ENCODE measurements at places on chromosomes 2 and 18.

GRCh38 chr2:166485558-166486178 lies 8.4 kb downstream of the SCN7A start:
- no peak for DNase-seq

DNA sequence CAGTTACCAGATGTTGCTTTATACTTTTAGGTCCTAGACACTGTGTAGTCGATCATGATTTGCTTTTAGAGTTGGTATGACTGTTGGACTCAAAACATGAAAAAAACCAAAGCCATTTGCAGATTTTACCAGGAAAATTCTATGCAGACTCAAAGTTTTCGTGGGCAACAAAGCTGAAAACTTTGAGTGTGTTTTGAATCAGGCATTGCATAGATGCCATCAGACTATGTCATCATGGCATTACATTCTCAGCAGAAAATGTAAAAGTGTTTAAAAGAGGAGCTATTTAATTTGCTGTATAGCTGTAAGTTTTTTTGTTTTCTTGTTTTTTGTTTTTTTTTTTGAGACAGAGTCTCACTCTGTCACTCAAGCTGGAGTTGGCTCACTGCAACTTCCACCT lies 43.5 kb upstream of the ELAC1 start:
- DNase-seq = no peak

GRCh38 chr2:104863146-104863467 lies 9.2 kb downstream of the POU3F3 start:
- no peak for DNase-seq

- no peak for DNase-seq
Measured at GRCh38 chr2:33848486-33848885, 249.4 kb upstream of the FAM98A start.

GRCh38 chr2:24745825-24746224 lies 47.4 kb downstream of the PTRHD1 start:
- DNase-seq = no peak

DNA sequence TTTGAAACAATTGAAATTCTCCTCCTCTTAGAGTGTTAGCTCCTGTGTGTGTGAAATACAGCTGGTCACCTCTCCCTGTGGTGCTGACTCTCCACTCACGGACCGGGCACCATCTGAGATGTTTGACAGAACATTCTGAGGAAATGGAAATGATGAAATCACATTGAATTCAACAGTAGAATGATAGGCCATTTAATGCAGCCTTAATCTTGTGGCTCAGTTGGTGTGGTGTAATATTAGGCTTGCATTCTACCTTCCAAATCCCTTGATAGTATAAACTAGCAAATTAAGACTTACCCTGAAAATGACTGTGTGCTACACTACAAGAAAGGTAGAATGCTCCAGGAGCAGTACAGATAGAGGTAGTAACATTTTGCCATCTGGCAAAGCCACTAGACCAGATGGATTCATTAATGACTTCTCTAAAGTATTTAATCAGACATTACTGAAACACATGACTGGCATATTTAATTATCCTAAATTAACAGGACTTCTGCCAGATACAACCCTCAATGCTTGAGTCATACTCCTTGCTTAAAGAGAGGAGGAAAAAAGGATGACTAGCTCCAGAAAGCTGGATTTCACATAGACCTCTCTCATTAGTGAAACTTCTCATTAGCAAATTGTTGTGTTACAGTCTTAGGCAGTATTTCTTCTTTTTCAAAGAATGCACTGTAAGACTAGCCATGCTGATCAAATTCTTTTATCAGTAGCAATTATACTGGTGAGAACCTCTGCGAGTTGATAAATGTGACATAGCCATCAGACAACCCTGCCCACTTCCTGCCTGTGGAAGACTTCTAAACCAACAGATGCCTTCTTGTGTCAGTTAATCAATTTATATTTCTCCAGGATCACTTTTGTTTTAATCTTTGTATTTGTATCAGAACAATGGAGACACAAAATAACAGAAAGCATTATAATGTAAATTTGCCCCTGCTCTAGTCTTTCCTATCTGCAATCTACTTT lies 80.6 kb downstream of the EML6 start:
- no peak for DNase-seq

- no peak for DNase-seq
Measured at GRCh38 chr2:121603185-121603584, 46.1 kb downstream of the CLASP1 start.

- DNase-seq = no peak
Measured at GRCh38 chr2:141720476-141720875, 410.3 kb downstream of the LRP1B start.

DNA sequence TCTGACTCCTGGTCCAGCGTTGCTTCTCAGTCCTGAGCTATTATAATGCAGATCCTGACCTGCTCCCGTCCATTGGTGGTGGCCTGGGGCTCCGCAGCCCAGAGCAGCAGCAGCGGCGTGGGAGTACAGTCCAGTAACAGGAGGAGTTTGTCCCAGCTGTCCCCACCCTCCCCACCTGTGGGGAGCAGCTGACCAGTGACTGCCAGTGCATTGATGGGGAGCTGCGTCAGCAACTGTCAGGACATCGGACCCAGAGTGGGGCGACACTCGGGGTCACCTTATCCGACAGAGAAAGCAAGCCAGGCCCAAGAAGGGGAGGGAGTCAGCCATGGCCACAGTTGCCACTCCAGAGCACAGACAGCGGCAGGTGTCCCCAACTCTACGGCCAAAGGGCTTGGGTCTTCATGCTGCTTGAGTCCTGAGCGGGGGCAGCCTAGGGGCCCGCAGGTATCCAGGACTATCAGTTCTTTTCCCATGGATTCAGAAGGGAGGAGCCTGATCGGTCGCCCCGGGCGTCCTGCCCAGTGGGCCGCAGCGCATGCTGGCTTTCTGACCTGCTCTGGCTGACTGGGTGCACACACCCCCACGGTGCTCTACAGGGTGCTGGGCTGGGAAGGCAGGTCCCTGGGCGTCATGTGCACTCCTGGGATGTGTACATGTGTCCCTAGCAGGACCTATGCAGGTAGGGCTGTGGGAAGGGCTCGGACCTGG lies 29.7 kb downstream of the DNMT3A start:
- DNase-seq = no peak

DNA sequence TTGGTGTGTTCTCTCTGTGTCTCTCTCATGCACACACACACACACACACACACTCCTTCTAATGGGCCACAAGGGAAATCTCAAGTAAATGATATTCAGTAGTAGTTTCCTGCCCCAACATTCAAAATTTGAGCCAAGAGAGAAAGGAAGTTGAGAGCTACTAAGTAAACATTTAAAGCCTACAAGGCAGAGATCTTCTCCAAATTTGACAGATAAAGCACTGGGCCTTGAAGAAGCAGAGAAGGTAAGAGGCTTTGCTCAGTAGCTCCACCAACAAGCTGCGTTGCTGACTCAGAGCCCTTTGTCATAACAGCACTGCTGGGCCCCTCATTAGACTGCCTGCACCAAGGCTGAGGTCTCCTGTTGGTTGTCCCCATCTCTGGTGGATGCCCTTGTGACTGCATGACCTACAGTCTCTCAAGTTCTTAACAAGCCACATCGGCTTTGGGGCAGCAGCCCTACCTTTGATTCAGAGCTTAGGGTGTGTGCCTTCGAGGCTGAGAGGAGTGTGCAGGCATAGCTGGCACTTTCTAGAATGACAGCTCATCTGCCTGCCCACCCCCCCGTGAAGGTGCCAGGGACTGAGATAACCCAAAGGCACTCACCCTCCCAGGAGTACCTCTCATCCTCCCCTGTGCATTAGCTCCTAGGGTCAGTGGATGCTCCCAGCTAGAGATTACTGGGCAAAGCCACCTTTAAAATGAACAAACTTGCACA lies 32.3 kb upstream of the NEB start:
- DNase-seq = no peak

GRCh38 chr2:101446869-101447268 lies 28.0 kb downstream of the RFX8 start:
- no peak for DNase-seq

GRCh38 chr2:129061069-129061768 lies 742.6 kb upstream of the HS6ST1 start:
- DNase-seq = no peak

GRCh38 chr2:53477517-53477916 lies 290.1 kb upstream of the CHAC2 start:
- DNase-seq = no peak

DNA sequence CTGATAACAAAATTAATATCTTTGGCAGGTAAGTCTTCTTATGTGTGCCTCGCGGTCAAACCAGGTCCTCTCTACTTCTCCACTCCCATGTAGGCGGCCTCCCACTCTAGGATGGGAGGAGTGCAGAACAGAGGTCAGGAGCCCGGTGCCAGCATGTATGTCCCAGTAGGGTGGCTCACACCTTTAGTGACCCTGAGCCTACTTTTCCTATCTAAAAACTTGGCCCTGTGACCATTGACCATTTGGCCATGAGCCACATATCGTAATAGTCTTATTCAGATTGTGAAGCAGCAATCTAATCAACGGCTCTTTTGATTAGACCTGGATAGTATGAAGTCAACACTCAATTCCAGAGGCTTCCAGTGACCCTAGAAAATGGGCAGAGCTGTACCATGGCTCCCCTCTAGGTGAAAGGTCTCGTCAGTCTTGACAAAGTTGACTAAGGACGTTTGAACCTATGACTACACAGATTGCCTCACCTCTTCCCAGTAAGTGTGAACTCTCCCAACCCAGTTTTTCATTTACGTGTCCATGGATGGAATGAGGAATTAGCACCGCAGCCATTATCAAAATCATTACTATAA lies 17.1 kb upstream of the FABP1 start:
- no peak for DNase-seq

GRCh38 chr2:102724016-102724490 lies 37.8 kb upstream of the TMEM182 start:
- DNase-seq = no peak

DNA sequence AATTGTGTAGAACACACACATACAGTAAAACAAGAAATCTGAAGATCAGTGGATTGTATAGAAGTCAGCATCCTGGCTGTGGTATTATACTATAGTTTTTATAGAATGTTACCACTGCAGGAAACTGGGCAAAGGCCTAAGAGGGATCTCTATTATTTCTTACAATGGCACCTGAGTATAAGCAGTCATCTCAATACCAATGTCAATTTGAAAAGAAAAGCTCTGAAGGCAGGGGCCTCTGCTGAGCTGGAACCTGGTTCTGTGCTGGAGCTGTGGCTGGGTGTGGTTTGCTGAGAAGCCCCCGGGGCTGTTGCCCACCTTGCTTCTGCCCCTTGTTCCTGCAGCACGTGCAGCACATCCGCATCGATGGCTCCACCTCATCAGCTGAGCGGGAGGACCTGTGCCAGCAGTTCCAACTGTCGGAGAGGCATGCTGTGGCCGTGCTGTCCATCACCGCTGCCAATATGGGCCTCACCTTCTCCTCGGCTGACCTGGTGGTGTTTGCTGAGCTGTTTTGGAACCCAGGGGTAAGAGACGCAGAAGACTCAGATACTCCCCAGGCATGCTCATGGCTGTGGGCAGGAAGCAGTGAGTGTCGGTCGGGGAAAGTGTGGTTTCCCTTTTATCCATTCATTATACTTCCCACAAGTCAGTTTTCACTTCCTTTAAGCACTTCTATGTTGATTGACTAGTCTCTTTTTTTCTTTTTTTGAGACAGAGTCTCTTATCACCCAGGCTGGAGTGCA lies 23.5 kb upstream of the RPL37A start:
- no peak for DNase-seq

GRCh38 chr2:197982565-197982964 lies 178.2 kb downstream of the PLCL1 start:
- DNase-seq = no peak

DNA sequence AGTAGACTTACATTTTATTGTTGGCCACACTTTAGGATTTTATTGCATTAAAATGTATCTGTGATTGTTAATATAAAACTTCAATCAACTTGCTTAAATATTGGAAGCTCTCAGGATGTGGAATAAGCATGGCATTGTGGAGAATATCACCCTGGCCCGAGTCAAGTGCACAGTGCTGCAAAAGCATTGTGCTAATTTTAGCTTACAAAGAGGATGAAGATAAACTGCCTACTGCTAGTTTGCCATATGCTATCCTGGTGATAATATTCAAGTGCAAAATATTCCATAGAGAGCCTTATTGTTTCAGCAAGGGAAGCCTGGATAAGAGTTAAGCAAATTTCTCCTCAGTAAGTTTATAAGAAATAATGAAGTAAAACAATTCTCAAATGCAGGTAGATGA lies 54.5 kb downstream of the MEIS1 start:
- peak; percentile 38 for DNase-seq

DNA sequence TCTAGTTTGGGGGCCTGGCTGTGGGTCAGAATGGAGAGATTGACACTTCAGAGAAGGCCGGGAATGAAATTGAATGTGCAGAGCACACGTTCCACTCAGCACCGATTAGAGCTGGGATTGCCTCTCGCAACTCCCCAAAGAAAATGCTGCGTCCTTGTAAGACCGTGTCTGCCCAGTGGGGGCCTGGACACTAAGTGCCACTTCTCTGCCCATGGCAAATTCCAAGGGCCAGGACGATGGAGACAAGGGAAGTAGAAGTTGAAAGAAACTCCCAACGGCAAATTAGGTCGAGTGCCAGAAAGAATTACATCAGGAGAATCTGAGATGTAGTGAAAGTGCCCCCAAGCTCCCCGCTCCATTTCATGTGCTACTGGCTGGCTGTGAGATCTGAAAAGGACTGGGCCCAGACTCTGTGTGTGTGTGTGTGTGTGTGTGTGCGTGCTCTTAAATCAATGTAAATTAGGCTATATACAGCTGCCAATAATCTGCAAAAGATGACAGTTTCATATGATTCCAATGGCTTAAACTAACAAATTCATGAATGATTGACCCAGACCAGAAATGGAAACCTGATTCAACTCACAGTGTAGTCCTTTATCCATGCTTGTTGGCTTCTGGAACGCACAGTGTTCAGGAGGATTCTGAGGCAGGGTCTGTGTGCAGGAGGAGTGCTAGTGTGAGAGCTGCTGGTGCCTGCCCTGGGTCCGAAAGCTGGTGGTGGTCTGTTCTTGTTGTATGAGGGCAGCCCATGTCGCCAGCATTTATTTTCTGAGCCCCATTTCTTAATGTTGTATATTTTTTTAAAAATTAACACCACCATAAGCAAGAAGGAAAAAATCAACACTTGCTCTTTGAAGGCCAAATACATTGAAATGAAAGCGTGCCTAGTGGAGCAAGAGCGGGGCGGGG lies 234.3 kb downstream of the AGAP1 start:
- no peak for DNase-seq

DNA sequence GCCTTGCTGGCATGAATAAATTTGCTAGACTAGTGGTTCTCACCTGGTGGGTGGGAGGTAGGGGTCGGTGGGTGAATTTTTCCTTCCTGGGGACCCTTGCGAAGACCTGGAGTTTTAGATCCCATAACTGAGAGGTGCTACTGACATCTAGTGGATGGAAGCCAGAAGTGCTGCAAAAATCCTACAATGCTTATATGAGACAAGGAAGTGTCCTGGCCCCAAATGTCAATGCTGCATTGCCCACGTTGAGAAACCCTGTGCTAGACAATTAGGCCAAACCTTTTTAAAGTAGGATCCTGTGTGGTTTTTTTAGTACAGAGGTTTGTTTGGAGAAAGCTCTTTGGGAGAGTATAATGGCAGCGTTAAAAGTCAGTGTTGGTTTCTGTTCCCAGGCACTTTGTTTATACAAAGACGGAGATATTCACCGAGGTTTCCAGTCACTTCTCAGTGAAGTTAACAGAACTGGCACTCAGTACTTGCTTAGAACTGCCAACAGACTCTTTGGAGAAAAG lies 9.6 kb downstream of the SERPINB8 start:
- peak; percentile 75 for DNase-seq

All from D341Med (cell line).